CD4-positive, alpha-beta T cell treated with Interleukin-10 for 1 hour (primary cell): ENCODE measurements at places on chromosomes 16 and 17.

GRCh38 chr17:57911834-57912673 is 43.2 kb downstream of the CUEDC1 start:
- no peak for DNase-seq

DNA sequence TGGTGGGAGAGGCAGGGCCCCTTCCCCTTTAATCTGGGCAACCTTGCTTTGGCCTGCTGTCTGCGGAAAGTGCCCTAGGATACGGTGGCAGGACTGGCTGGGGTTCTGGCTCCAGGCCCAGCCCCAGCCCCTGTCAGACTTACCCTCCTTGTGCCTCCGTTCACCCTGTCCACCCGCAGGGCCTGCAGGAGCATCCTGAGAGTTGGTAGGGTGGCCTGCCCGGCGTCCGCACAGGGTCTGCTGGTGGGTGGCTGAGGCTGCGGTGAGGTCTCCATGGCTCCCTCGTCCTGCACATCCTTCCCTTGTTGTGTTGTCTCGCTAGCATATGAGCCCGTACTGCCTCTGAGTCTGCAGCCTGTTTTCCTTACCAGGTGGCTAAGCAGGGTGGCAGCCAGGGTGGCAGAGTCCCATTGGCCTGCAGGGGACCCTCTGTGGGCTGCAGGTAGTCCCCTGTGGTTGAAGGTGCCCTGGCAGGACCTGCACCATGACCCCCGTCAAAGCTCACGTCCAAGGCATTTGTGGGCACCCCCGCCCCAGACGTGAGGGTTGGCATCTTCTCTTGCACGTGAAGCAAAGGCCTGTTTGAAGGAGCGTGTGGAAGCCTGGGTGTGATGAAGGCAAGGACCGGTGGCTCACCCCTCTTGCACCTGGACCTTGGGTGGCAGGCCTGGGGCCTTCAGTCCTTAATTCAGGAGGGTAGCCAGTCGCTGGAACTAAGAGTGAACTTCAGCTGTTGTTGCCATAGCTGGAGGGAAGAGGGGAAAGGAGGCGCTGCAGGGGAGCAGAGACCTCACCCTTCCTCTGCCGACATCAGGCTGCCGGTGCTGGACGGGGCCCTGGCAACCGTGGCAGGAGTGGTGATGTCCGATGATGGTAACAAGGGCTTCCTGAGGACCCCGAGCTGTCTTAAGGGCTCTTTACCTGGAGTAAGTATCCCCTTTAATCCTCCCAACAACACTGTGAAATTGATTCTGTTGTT is 293.7 kb downstream of the SEC14L1 start:
- DNase-seq = no peak

- no peak for DNase-seq
These were observed 23.5 kb downstream of the PLCD3 start for GRCh38 chr17:45108595-45109521.

DNA sequence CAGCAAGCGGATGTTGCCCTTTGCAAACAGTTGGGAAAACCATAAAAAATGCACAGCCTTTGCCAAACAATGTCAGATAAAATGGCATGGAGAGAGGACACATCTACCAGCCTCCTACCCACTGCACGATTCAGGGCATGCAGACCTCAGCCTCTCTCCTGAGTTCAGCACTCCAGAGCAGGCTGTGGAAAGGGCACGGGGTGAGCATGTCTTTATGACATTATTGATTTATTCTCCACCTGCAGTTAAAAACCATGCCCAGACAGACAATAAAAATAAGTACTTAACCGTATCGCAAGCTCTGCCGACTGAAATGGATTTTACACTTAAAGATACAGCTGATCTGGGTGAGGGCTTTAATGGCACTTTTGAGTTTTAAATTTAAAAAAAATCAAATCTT is 127.1 kb downstream of the MAF start:
- DNase-seq = no peak

GRCh38 chr16:23836404-23837311 is 875 bp downstream of the PRKCB start:
- DNase-seq = peak; percentile 63

DNA sequence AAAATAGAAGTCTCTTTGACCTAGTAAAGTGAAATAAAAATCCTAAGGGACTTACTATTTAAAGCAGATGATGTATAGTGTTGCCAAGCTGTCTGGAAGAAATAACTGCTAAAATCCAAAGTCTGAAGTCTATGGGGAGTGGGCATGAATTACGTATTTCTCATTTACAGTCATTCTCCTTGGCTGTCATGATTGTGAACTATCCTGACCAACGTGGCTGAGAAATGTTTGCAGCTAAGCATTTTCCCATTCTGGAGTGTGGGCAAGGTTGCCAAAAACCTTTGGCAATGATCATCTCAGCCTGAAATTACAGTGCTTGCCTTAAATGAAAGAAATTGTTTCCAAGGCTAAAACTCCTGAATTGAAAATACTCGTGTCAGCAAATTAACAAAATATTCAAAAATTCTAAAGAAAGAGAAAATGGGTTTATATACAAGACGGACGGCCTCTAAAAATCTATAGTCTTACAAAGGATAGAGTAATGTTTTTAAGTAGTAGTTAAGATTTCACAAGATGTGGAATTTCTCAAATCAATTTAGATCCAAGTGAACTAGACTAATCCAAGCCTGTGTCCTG is 77.0 kb downstream of the CACNG1 start:
- no peak for DNase-seq

- no peak for DNase-seq
These were observed 23.6 kb upstream of the ATP5MC1 start for GRCh38 chr17:48868916-48869500.

DNA sequence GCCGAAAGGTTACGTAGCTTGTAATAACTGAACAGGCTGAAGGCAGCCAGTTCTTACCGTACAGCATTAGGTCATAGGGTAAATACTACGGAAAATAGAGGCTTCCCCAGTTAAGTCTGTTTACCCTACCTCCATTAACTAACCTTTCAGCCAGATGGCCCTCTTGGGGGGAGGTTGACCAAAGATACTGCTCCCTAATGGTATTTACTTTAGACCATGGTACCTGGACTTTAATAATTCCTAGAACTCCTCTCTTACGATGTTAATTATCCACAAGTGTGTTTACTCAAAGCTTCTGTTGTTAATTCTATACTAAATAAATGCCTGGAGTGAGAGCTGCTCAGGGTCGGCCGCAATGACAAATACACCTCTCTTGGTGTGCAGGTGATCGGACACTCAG is 9.8 kb upstream of the ADAT1 start:
- DNase-seq = no peak

DNA sequence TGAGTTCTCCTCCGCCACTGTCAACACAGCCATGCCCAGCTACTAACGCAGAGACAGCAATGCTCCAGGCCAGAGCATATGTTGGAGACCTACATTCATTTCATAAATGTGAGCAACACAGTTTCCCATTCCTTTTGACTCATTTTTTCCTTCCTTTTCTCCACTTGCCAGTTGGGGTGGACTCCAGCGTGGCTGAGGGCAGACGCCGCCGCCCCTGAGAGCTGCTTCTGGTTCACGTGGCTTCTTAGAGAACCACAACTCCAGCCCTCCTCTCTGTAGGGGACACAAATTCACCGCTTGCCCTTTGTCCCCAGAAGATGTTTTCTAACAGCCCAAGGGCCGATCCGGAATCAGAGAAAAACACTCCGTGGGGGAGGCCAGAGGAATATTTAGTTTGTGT is 45.8 kb upstream of the ZCCHC14 start:
- no peak for DNase-seq

- no peak for DNase-seq
These were observed 50.8 kb upstream of the KCNJ16 start for GRCh38 chr17:70024253-70024652.

DNA sequence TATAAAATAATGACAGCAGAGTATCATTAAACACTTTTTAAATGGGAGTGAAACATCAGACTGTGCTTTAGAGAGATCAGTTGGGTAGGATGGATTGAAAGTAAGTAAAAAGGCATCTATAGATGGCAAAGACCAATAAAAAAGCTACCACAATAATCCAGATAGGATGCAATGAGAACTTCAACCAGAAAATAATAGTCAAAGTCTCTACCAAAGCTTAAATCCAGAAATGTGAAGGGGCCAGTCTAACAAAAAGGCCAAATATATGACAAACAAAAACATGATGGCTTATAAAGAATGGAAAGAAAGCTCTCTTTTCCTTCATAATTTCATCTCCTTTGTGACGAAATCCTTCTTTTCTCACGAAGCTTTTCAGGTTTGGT is 12.3 kb downstream of the KANSL1 start:
- DNase-seq = no peak

DNA sequence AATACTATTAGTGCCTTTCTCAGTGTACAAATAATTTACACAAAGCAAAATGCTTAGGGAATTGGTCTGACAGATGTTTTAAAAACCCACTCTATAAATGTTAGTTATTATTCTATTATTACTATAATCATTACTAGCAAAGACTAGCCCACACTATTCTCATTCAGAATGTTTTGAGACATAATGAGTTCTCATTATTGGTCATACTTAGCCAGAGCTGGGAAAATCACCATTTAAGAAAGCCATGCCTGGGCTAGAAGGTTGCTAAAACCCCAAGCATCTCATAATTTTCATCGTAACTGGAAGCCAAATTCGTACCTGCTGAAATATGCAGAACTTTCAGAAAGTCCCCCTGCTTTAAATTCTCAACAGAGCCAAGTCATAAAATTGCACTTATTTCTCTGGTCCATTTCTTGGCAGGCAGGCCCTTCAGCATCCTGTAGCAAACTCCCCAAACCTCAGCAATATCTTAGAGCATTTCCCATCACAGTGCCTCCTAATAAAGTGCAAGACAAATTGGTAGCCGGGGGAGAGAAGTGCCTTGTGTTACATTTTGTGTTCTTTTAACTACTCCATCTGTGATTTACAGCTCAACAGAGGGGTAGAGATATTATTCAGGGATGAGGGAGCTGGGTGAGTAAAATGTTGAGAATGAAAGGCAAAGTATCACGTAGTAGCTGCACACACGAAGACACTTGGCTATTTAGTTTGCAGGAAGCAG is 79.8 kb upstream of the ADAMTS18 start:
- no peak for DNase-seq

- no peak for DNase-seq
These were observed 580.2 kb downstream of the KCNJ18 start for GRCh38 chr17:22272363-22273146.

GRCh38 chr17:11668618-11669017 is 70.3 kb downstream of the DNAH9 start:
- no peak for DNase-seq

DNA sequence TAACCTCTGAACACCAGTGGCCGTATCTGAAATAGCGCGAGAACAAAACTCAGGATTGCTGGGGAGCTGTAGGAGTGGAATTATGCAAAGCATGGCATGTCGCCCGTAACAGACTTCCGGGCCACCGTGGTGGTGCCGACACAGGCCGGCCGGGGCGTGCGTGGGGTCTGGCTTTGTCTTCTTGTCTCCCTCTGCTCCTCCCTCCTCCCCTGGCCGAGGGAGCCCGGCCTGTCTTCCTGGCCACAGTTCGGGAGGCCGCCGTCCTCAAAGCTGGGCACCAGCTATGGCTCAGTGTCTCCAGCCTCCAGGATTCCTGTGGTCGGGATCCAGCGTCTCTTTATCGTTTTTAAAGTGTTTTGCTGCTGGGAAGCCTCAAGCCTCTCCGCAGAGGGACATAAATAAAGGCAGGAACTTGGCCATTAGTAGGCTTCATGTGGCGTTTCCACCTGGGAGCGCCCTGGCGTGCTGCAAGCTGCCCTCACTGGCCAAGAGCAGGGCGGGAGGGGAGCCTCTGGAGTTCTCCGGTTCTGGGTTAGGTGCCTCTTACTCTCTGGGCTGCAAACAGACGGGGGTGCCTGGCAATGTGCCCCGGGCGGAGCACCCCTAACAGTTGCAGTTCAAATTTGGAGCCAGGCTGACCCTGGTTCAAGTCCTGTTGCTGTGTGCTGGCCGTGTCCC is 22.0 kb upstream of the NPTX1 start:
- DNase-seq = no peak

DNA sequence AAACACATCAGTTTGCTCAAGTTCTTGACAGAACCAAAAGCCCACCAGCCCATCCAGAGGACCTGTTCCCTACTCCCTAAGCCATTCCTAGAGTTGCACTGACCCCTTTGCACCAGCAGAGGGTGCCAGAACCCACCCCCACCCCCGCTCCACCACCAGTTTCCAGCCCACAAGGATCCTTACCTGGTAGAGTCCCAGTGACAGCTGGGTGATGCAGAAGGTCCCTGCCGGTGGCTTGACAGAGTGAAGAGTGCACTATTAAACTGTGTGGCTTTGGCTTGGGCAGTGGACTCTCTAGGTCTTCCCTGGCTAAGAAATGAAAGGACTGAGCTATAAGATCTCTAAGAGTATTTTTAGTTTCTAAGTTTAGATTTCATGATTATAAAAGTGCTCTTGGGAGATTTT is 73.3 kb upstream of the MTMR4 start:
- peak; percentile 66 for DNase-seq

GRCh38 chr16:85625485-85626117 is 12.5 kb downstream of the GSE1 start:
- no peak for DNase-seq

DNA sequence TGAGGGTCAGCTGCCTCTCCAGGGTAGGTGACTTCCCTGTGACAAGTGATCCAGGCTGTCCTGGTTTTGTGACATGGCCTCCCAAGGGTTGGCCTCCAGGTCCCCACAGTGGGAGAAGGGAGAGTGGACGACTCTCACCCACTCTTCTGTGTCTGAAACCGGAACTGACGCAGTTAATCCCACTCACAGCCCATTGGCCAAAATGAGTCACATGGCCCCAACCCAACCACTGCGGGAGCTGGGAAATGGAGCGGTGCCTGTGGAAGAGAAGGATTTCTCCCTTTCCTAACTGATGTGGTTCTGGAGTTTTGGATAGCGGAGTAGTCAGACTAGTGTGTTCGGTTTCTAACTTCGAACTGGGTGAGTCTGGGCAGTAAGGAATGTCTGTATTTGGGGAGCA is 79.4 kb downstream of the ABCC6 start:
- no peak for DNase-seq

- DNase-seq = no peak
These were observed 40.9 kb downstream of the LAT start for GRCh38 chr16:29025735-29026134.

GRCh38 chr17:77675411-77675810 is 283.1 kb upstream of the TNRC6C start:
- no peak for DNase-seq

DNA sequence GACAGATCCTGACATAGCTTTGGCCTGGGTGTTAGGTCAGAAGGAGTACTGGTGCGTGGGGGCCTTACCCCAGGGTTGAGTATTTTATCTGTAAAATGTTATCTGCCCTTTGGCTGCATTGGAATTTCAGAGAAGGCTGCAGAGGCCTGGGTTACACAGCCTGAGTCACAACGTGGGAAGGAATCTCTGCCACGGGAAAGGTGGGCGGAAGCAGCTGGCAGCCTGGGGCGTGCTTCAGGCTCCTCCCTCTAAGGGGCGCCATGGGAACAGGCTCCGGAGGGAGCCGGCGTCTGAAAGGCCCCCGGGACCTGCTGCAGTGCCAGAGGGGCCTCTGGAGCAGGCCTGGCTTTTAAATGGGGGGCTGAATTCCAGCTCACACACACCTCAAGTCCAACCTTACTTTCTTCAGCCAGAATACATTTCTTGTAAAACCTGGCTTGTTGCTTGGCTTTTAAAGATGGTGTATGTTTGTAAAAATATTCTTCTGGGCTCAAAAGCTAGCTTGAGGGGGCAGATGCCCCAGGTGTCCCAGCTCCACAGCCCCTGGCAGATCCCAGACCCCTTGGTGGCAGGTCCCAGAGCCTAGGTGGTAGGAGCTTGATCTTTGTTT is 142.2 kb downstream of the RAB11FIP4 start:
- DNase-seq = peak; percentile 7
